ENCODE measurements at places on chromosomes 2 and 18. TPM values are rescaled to one million over a fixed set of nuclear protein-coding genes. Genes with fewer than 3 reads are reported as not detected.

SEMA4F gene
- total RNA-seq = 5.5 TPM

BBS5 gene
- 3.2 TPM for total RNA-seq

GRCh38 chr18:51821610-51822009, 518.4 kb upstream of the DCC start:
- no peak for DNase-seq

DNA sequence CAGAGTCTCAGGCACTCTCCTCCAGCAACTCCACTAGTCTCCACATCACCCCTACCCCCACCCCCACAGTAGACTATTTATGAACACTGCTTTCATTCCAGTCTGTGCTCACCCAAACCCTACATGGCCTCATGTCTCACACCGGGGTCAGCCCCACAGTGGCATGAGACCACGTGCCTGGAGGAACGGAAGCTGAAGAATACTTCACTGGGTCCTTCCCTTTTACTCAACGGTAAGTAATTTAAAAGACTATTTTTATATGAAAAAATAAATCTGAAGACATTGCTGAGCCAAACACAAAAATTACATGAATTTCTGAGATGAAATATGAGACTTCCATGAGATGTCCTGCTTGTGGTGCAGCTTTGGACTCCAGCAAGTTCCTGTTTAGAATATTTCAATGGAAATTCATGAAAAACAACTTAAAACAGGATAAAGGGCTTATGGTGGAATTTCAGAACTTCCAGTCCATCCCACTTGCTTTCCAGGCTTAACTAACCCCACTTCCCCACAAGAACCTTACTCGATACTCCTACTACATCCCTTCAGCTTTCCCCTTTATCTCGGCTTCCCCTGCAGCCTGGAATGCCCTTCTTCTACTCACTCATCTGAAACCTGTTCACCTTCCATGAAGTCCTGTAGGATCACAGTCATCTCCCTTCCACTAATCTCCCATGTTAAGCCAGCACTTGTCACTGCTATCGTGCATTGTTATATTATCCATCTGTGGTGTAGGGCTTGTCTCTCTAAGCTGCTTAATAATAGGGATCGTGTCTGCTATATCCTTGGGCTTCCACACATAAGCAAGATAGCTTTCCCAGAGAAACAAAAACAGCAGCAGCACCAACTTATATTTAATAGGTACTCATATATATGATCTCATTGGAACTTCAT, 47.9 kb downstream of the SLC14A1 start:
- no peak for DNase-seq

GRCh38 chr2:153770359-153770991, 101.2 kb upstream of the GALNT13 start:
- no peak for DNase-seq

Data from activated T-helper 2 cell treated with anti-CD3 and anti-CD28 coated beads, Interferon-gamma antibody, Interleukin-2, Interleukin-4, amounts not matched to agents 10 μg/mL and 5 μg/mL and 100 μg/mL, durations not matched to agents 14 hours and 24 hours and 36 hours (primary cell).